ENCODE measurements at places on chromosomes 1 and 21.

- no peak for DNase-seq
Observed at GRCh38 chr21:43622796-43623195, 36.5 kb downstream of the HSF2BP start.

- DNase-seq = no peak
Observed at GRCh38 chr1:152050886-152051675, 14.3 kb upstream of the S100A11 start.

DNA sequence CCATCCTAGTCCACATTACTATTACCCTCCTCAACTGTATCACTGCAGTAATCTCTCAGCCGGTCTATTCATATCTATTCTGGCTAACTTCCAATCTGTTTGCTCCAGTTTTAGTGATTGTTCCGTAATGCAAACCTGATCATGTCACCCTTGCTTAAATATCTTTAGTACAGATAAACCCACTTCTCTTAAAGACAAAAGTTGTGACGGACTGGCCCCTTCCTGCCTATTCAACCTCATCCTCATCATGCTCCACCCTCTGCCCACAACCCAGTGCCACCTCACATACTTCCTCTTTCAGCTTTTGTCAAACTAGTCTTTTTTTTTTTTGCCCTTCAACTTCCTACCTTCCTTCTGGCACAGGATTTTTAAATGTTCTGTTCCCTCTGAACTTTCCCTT, 2.8 kb upstream of the C1orf162 start:
- no peak for DNase-seq

DNA sequence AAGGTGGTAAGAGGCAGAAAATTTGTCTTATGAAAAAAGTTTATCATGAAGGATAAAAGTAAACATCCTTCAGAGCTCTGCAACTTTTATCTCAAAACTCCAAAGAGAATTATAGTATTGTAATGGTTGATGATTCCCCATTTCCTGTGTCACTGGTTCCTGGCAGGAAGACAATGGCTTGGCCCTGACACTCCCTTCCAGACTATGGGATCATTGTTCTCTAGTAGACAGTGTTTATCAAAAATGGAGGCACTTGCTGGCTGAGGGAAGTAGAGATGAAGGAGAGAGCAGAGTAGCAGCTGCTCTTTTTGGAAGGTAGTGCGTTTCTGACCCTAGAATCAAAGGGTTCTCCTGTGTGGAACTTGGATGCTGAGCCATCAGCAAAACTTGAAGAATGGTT, 145.9 kb upstream of the ATP1B1 start:
- DNase-seq = no peak

GRCh38 chr1:60914982-60915381, 167.4 kb upstream of the NFIA start:
- DNase-seq = no peak

DNA sequence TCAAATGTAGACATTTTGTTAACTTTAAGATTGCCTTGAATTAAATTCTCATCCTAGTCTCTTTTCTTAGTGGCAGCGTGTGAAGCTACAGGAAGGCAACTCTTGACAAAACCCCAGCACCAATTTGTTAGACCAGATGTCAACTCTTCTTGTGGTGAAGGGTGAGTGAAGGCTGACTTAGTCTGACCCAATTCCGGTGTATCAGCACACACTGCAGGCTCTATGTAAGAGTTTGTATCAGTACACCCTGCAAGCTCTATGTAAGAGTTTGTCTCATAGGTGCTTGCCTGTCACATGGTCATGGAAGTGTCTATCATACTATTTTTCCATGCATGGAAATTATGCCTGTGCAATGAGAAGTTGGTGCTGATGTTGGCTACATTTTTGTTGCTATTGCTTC, 16.8 kb downstream of the CR2 start:
- no peak for DNase-seq

GRCh38 chr1:111015222-111015621, 51.5 kb upstream of the LRIF1 start:
- DNase-seq = no peak

GRCh38 chr21:46425041-46425440, 33.6 kb upstream of the DIP2A start:
- no peak for DNase-seq

DNA sequence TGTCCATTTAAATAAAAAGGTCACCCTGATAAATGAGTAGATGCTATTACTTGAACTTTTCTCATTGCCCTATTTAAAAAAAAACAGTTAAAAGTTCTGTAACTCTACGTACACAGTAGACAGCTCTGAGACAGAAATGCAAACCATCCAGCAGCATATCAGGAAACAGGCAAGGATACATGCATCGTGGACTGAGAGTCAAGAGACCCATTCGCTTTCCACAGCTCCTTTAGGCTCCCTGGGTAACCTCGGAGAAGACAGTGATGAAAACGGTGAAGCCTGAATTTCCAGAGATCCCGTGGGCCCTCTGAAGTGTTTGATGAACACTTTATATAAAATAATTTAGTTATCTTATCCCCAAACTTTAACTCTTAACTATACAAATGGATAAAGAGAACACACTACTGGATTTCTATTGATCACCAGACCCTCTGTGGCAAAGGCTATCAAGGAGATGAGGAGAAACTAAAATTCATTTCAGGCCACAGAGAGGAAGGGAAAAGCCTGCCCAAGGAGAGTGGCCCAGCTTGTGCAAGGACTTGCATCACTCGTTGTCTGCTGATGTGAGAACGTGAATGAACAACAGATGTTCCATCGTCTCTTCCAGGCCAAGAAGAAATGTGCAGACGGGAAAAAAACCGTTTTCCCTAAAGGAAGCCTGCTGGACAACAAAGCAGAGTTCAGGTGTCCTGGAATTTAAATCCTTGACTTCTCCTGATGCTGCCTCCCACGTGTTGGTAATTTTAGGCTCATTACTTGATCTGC, 131.0 kb downstream of the TGFBR3 start:
- peak; percentile 88 for DNase-seq

GRCh38 chr1:200646515-200646914, 23.2 kb downstream of the DDX59 start:
- DNase-seq = no peak

- no peak for DNase-seq
Observed at GRCh38 chr1:229383961-229384360, 41.1 kb upstream of the CCSAP start.

DNA sequence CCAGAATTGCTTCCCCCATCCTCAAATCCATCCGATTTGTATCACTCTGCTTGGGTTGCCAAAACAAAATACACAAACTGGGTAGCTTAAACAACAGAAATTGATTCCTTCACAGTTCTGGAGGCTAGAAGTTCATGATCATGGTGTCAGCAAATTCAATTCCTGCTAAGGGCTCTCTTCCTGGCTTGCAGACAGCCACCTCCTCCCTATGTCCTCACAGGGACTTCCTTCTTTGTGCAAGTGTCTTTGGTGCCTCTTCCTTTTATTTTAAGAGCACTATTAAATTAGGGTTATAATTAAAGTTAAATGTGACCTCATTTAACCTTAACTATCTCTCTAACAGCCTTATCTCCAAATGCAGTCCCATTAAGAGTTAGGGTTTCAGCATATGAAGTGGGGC, 112.8 kb downstream of the PLPP3 start:
- DNase-seq = no peak

DNA sequence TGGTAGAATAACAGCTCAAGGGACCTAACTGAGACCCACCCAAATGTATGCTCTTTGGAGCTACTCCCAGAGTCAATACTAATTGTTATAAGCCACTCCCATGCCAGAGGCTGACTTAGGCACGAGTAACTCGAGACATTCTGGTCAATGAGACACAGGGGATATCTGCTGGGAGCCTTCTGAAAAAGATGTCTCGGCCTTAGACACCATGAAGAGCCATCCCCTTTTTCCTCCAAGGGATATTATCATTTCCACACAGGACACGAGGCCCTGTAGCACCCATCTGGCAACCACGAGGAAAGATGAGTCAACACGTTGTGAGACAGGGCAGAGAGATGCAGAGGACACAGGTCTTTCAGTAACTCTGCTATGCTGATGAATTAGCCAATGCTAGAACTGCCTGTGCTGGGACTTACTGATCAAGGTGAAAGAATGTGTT, 30.7 kb downstream of the ITPKB start:
- peak; percentile 77 for DNase-seq

- peak; percentile 78 for DNase-seq
Observed at GRCh38 chr1:97632075-97632474, 288.8 kb downstream of the DPYD start.

- no peak for DNase-seq
Observed at GRCh38 chr1:174322202-174322862, 125.4 kb upstream of the GPR52 start.

- DNase-seq = no peak
Observed at GRCh38 chr21:21897275-21897883, 899.2 kb downstream of the NCAM2 start.

DNA sequence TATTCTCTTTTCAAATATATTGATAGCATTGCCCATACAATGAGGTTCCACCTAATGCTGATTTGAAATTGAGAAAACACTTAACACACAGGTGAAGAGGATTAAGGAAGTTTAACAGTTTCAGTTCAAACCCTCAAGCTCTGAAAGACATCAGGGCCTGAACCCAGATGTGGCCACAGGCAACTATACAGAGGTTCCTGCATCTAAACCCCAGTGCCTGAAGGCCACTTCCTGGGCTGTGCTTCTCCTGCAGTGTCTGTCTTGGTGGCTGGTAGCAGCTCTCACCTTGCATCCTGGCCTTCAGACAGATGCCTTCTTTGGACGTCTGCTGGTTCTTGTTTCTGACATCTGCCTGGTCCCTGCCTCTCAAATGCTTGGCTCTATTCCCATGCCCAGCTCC, 25.1 kb upstream of the NGF start:
- DNase-seq = no peak

GRCh38 chr1:202710070-202711045, at the start of gene SYT2:
Gene SYT2, minus strand, starts transcription at chr1:202710454. Its CDS starts 104,682 bp downstream, at chr1:202605772.
- peak; percentile 18 for DNase-seq

GRCh38 chr21:31257265-31257664, 86.8 kb downstream of the TIAM1 start:
- no peak for DNase-seq

DNA sequence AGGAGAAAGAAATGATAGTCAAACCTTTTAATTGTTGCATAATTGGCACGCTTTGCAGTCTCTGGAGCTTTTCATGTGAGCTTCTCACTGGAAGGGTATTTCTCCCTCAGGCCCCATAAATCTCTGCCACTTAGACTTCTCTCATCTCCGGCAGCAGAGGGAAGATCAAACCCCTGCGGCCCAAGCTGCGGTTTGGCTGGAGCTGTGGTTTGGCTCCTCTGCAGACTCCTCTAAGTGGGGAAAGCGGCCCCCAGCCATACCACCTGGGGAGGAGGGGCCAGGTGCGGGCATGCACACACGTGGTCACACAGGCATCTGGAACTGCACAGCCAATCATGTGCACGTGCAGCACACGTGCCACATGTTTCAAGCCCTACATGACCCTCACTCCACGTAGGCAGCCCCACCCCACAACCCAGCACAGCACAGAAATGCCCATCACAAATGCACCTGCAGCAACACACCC, 58.3 kb downstream of the UBE2T start:
- peak; percentile 96 for DNase-seq

GRCh38 chr1:97094247-97094972, 372.8 kb downstream of the PTBP2 start:
- DNase-seq = peak; percentile 89

DNA sequence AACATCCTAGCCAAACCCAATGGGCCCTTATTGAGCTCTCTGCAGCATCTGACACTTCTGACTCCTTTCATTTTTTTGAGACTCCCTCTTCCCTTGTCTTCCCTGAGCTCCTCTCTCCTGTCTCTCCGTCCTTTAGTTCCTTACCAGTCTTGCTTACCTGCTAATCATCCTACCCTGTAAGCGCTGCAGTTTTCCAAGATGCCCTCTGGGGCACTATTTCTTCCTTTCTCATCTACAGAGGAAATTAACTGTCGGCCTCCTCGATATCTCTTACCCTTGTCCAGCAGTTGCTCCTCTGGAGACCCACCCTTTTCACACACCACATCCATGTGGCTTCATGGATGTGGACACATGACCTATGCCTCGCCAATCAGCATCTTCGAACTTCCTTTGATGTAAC, 6.8 kb downstream of the GPR161 start:
- DNase-seq = no peak

Measured in fibroblast of skin of abdomen (primary cell).